ENCODE measurements at places on chromosomes 2 and 18.

DNA sequence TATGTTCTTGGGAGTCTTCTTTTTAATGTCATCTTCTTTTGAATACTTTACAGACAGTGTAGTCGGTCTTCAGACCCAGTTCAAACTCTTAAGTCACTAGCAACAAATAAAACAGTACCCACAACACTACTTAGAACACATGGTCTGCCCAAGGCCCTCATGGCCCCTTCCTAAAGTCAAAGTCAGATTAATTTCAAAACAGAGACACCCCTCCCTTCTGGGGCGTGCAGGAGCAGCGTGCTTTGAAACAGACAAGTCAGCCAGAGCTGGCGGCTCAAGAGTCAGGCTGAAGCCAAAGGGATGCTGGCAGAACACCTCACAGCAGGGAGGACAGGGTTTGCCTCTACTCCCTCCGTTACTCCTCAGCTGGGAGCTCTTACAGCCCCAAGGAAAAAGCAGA lies 77.5 kb downstream of the TFCP2L1 start:
- DNase-seq = no peak

DNA sequence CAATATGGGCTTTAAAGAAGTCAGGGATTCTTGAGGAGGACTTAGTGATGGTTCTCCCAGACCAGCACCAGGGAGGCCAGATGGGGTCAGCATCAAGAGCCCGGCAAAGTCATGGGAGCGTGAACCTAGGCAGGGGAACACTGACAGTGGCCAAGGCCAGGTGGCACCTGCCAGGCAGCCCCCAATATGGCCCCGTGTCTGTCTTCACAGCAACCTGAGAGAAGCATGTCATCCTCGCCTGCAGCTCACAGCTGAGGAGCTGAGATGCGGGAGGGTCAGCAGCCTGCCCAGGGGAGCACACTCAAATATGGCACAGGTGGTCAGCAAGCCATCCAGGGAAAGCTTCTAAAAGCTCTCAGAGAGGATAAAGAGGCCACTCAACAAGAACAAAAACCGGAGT lies 105.7 kb upstream of the GPC1 start:
- no peak for DNase-seq

- DNase-seq = no peak
Measured at GRCh38 chr2:29660201-29660600, 261.2 kb downstream of the ALK start.

DNA sequence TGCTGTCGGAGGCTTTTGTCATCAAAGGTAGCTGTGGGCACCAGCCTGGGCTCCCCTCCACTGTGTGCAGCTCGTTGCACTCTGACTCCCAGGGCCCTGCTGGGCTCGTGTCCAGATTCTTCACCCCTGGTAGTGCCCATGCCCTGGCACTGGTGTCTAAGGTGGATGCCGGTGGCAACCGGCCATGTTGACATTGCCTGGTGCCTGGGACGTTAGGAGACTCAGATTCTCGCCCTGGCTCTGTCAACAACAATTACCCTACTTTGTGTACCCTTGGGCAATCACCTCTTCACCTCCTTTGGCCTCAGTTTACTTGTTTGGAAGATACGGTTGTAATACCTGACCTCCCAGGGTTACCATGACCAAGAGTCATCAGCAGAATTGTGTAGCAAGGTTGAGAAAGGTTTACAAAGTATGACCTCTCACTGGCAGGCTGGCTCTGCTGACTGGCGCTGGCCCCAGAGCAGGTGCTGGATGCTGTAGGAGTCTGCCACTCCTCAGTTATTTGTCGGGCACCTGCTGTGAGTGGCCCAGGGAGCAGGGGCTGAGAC lies 41.5 kb upstream of the MCFD2 start:
- no peak for DNase-seq

GRCh38 chr2:142873831-142874287 lies 3.6 kb upstream of the KYNU start:
- DNase-seq = no peak

- no peak for DNase-seq
Measured at GRCh38 chr2:30223413-30223874, 7.9 kb upstream of the LBH start.

GRCh38 chr18:65287652-65288051 lies 463.2 kb upstream of the CDH7 start:
- no peak for DNase-seq

GRCh38 chr2:23867449-23867848 lies 59.5 kb downstream of the ATAD2B start:
- no peak for DNase-seq

DNA sequence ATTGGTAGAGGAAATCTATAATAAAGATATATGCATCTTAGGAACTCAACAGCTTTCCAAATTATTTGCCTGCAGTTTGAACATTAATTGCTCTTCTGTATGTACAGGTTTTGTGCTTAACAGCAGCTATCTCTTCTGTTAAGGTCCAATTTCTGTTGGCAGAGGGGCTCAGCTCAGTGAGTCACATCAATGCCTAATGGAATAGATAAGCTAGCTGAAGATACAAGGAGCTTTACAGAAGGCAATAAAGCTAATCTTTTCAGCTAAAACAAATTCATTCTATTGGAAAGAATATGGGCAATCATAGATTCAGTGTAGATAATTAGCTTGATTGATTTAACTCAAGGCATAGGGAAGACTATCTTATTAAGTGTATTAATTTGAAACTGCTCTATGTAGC lies 58.4 kb upstream of the UNC80 start:
- no peak for DNase-seq

DNA sequence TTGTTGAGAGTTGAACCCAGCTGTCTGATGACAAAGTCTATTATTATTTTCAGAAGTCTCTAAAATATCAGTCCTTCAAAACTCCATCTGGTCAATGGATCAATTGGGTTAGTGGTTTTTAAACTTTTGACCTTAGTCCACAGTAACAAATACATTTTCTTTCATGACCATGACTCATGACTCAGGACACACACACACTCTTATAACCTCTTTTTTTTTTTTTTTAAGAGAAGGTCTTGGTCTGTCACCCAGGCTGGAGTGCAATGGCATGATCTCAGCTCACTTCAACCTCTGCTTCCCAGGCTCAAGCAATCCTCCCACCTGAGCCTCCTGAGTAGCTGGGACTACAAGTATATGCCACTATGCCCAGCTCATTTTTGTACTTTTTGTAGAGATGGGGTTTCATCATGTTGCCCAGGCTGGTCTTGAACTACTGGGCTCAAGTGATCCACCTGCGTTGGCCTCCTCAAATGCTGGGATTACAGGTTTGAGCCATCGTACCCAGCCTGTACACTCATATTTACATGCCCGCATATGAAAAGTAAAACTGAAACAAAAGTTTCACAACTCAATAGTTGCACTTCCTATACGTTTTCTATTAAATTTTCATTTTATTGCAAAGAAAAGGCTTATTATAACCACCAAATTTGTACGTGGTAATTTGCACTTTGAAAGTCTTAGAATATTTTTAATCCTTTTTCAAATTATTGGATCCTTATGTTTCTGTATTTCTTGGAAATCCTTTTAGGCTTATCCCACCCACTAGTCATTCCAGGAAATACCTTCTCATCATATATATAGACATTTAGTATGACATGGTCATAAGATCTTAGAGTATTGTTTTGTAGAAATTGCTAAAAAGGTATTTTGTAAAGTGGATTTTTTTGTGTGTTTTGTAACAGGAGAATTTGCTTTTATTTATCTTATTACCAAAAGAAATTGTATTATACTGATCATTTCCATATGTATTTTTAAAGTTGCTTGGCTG lies 199.0 kb downstream of the LPIN1 start:
- DNase-seq = peak; percentile 14

DNA sequence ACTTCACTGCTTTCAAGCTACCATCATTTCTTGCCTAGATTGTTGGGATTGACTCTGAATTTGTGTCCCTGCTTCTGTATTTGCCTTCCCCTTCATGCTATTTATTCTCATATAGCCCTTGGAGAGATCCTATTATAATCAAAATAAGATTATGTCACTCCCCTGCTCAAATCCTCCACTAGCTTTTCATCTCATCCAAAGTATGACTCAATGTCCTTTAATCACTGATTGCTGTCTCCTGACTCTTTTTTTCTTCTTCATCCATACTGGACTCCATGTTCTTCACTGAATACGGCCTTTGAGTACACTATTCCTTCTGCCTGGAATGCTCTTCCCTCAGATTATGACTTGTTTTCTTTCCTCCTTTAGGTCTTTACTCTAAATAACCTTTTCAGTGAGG lies 5.0 kb downstream of the RBKS start:
- no peak for DNase-seq

DNA sequence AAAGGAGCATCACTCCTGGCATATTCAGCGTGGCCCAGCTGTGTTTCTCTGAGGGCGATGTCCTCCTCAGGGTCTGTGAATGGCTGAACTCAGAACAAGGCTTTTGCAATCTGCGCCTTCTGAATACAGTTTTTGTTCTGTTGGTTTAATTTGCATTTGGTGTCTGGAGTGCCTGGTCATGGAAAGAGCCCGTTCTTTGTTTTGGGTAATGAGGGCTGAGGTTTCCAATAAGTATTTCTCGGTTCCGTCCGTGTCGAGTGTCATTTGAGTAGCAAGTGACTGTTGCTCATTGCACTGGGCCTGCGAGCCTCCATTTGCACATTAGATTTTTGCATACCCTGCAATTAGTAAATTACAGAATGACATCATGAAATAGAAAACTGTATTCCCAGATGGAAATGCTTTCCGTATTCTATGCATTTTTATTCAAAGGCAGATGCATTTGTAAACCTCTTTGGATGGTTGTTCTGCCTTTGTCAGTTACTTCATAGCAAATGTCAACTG lies 57.3 kb downstream of the NEDD4L start:
- DNase-seq = no peak

DNA sequence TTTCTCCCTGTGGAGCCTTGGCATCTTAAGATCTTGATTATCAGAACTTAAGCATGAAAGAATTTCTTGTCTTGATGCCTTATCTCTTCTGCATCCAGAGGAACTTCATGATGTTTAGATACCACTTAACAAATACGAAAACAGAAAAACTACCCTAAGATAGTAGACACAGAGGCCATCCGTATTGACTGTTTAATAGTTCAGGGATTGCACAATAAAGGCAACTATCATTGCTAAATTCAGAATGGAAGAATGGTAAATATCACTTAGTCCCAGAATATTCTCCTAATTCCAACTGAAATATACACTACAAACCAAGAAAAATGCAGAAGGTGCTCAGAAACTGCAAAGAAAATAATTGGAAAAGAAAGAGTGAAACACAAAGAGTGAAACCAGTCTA lies 214.6 kb upstream of the VWC2L start:
- DNase-seq = no peak

GRCh38 chr18:74861154-74861553 lies 263.5 kb downstream of the ZNF407 start:
- no peak for DNase-seq

DNA sequence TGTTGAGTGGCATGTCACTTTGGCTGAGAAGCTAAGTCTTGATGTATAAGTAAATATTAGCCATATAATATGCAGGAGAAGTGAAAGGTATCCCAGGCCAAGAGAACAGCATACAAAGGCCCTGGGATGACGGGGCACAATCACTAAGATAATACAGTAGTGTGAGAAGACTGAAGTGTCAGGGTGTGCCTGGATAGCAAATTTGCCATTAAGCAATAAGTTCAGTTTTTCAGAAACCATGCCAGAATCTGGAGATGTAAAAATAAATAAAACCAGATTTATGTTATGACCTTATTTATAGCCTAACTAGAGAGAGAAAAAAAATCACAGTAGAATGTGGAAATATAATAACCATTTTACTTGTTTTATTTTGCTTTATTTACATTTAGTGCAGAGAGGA lies 1858.7 kb upstream of the CELF4 start:
- no peak for DNase-seq

Measured in stimulated activated CD4-positive, alpha-beta T cell treated with anti-CD3 and anti-CD28 coated beads, Interleukin-1b, Interleukin-23, amount 100 ng/mL, for 48 hours (primary cell).